ENCODE measurements at places on chromosomes 16 and 17.

GRCh38 chr17:47267354-47267828, 13.8 kb downstream of the ITGB3 start:
- no peak for DNase-seq

- DNase-seq, result no peak
Observed at GRCh38 chr16:50520451-50521245, 27.5 kb upstream of the NKD1 start.

- DNase-seq, result no peak
Observed at GRCh38 chr17:8742274-8742673, 2.4 kb downstream of the CCDC42 start.

- DNase-seq, result no peak
Observed at GRCh38 chr17:75979705-75980187, 706 bp downstream of the TEN1 start.

DNA sequence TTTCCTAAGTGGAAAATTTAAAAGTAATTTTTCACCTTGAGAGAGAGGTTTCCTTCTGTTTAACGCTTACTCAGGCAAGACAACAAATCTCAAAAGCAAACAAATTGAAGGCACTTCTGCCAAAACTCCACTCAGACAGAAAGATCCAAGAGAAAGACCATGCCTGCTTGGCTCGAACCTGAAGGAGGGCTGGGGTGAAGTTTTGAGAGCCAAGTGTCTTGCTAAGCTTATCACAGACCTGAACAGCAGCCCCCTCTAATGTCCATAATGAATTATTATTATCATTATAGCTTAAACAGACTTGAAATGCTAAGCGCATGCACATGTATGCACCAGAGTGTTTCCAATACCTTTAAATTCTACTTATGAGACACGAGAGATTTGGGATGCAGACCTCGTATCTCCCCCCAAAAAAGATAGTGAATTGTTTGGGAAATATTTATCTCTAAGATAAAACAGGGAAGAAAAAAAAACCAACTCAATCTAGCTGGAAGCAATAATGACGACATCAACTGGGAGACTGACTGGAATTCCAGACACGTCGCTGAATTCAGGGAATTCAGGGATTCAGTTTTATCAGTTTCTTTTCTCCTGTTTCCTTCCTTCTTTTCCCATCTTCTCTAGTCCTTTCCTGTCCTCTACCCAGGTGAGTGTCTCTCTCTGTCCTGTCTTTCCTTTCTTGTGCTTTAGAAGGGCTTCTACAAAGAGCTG, 473.2 kb downstream of the RBFOX1 start:
- DNase-seq, result no peak

DNA sequence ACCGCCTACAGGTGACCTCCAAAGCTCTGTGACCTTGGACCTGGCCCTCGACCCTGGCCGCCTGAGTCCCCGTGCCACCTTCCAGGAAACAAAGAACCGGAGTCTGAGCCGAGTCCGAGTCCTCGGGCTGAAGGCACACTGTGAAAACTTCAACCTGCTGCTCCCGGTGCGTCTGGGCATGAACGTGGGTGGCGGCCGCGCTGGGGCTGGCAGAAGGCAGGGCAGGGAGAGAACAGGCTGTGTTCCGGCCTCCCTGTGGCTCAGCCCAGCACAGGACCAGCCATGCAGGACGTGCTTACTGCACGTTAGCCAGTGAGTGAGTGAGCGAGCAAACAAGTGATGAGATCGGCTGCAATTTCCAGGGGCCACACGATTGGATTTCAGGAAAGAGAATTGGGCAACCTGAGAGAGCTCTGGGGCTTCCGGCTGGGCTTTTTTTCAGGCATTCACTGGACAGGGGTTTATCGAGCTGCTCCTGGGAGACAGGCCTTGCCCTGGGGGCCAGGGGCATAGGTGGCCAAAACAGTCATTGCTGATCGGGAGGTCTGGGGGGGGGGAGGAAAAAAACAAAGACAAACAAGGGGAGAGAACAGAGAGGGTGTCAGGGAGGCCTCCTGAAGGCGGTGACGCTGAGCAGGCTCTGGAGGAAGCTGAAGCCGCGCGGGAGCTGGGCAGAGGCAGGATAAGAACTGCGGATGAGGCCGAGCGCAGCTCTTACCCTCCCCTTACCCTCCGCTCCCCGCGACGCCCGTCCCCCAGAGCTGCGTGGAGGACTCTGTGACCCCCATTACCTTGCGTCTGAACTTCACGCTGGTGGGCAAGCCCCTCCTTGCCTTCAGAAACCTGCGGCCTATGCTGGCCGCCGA, 16.9 kb downstream of the ITGAX start:
- no peak for DNase-seq

DNA sequence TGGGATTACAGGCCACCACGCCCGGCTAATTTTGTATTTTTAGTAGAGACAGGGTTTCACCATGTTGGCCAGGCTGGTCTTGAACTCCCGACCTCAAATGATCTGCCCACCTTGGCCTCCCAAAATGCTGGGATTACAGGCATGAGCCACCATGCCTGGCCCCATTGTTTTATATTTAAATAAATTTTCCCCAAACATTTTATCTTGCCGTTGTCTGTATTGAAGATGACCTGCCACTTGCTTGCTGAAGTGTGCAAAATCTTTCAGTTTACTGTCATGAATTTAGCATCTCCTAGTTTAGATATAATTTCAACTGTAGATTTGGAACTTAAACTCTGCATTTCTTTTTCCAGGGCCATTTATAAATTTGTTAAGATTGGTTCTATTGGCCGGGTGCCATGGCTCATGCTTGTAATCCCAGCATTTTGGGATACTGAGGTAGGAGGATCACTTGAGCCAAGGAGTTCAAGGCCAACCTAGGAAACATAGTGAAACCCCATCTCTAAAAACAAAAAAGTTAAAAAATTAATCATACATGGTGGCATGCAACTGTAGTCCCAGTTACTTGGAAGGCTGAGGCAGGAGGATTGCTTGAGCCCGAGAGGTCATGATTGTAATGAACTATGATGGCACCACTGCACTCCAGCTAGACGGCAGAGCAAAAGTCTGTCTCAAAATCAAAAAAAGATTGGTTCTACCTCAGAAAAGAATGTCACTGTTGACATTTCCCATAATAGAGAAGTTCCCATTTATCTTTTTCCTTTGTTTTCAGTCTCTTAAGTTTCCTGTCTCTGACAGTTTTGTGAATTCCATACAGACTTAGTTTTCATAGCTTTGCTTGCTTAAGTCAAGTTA, 84.4 kb downstream of the VMP1 start:
- DNase-seq, result no peak

DNA sequence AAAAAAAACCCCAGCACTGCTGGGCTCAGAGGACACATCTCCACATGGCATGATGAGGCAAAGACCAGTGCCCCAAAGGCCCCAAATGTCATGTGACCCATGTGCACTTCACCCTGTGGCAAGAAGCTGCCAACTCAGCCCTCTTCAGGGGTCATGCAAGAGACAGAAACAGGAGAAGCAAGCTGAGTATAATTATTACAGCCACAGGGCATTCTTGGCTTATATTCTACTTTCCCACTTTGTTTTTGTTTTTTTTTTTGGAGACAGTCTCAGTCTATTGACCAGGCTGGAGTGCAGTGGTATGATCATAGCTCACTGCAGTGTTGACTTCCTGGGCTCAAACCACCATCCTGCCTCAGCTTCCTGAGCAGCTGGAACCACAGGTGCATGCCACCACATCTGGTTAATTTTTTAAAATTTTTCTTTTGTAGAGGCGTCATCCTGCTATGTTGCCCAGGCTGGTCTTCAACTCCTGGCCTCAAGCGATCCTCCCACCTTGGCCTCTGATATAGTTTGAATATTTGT, 32.7 kb upstream of the LITAF start:
- no peak for DNase-seq

GRCh38 chr16:86734543-86735460, 156.5 kb downstream of the FOXL1 start:
- no peak for DNase-seq

- no peak for DNase-seq
Observed at GRCh38 chr17:79558091-79558900, 52.6 kb downstream of the RBFOX3 start.

DNA sequence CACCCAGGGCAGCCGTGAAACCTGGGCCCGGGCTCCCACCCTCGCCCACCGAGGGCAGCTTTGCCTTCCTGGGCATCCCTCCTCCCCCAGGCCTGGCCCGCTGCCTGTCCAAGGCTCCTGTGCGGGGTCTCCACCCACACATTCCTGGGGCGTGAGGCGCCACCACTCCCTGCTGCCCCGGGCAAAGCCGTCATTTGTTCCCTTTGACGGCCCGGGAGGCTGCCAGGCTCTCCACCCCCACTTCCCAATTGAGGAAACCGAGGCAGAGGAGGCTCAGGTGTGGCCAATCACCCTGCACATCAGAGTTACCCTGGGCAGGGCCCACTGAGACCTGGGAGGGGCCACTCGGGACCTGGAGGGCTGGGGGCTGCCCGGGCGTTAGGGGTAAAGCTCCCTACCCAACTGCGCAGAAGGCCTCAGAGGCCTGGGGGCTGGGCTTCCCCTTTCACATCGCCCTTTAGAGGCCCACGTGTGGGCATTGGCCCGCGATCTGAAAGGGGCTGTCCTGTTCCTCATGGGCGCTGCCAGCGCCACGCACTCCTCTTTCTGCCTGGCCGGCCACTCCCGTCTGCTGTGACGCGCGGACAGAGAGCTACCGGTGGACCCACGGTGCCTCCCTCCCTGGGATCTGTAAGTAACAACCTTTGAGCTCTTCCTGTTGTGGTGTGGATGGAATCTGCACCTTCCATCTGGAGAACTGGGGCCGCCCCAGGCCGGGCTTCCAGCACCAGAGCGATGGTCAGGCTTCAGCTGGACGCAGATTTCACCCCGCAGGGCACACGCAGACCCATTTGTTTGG, at the start of gene MSLN:
TSS of gene MSLN (plus strand) at position 190 of the 799 bp plus-strand sequence. CDS start 1,947 bp downstream, outside the sequence.
- no peak for DNase-seq

DNA sequence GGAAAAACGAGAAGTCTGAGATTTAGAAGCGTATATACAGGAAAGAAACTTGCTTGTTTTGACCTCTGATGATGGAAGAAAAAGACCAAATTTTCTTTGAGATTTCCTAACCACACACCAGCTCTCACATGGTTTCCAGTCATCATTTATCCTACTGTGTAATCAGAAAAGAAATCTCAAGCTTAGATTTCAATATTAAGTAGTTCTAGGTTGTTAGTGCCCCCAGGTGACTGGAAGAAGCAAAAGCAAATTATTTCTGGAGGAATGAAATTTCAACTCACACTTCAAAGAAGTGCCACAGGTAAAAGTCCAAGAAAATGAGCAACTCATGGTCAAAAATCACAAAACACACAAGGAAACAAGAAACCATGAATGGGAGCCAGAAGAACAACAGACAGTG, 51.8 kb upstream of the KDM6B start:
- no peak for DNase-seq

- no peak for DNase-seq
Observed at GRCh38 chr16:29154088-29154487, 169.2 kb downstream of the LAT start.

- DNase-seq, result peak; percentile 85
Observed at GRCh38 chr16:3020604-3021448, 658 bp downstream of the TNFRSF12A start.

- no peak for DNase-seq
Observed at GRCh38 chr16:85188822-85189672, 76.8 kb upstream of the CIBAR2 start.

DNA sequence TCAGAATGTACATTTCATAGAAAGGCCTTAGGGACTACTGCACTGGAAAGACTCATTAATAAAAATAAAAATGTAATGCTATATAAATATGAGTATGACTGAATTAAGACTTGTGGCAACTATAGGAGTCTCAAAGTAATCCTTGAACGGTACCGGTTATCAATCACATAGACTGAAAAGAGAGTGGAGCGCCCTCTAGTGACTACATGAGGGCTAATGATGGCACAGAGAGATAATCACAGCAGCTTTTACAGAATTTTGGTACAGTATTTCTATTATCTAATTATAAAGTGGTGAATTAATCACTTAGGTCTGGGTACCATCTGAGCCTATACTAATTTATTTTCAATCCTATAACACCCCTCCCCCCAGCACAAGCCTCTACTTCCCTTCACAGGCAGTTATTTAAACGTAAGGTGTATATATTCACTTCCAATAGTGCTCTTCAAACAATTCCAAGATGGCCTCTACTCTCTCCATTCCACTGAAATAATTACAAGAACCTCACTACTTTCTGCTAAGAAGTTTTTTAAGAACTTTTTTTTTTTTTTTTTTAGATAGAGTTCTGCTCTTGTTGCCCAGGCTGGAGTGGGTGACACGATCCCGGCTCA, 40.7 kb upstream of the ANKFY1 start:
- peak; percentile 58 for DNase-seq

- no peak for DNase-seq
Observed at GRCh38 chr17:42584880-42585279, 7.4 kb upstream of the PSMC3IP start.

DNA sequence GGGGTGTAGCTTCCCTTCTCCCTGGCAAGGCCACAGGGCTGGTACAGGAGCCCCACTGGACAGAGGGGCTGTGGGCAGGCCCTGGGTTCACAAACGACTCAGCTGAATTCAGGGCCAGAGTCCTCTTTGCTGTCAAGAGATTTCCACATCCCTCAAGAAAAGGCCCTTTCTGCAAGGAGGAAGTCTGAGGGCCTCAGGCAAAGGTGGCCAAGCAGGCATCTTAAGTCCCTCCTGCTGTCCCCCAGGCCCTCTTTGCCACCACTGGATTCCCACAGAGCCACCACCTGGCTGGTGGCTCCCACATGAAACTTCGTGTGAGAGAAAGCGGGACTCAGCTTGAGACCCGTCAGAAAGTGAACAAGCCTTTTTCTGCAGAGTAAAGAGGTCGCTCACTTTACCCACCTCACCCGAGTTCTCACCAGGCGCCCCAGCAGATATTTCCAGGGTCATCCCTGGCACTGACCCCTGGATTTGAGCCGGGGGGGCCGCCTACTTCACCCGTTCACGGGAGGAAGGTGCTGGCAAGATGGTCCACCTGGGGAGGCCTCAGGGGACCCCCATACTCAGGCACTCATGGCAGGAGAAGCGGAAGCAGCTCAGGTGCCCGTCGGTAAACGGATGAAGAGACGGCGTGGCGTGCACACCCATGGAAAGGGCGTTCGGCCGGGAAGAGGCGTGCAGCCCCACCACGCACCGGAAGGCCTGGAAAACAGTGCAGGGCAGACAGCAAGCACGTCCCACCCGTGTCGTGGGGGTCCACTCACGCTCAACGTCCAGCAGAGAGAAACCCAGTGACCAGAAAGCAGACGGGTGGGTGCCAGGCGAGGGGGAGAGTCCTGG, 3.6 kb downstream of the RNF166 start:
- DNase-seq, result no peak

- peak; percentile 29 for DNase-seq
Observed at GRCh38 chr17:37570527-37571093, 38.6 kb downstream of the SYNRG start.

- no peak for DNase-seq
Observed at GRCh38 chr17:8944748-8945147, 20.8 kb downstream of the PIK3R5 start.

- peak; percentile 5 for DNase-seq
Observed at GRCh38 chr17:9668517-9668916, 23.2 kb downstream of the USP43 start.

- DNase-seq, result no peak
Observed at GRCh38 chr17:66909804-66910373, 54.6 kb upstream of the CACNG4 start.

All from nephron progenitor cell (in vitro differentiated cells).